ENCODE measurements at places on chromosomes 7 and 10.

DNA sequence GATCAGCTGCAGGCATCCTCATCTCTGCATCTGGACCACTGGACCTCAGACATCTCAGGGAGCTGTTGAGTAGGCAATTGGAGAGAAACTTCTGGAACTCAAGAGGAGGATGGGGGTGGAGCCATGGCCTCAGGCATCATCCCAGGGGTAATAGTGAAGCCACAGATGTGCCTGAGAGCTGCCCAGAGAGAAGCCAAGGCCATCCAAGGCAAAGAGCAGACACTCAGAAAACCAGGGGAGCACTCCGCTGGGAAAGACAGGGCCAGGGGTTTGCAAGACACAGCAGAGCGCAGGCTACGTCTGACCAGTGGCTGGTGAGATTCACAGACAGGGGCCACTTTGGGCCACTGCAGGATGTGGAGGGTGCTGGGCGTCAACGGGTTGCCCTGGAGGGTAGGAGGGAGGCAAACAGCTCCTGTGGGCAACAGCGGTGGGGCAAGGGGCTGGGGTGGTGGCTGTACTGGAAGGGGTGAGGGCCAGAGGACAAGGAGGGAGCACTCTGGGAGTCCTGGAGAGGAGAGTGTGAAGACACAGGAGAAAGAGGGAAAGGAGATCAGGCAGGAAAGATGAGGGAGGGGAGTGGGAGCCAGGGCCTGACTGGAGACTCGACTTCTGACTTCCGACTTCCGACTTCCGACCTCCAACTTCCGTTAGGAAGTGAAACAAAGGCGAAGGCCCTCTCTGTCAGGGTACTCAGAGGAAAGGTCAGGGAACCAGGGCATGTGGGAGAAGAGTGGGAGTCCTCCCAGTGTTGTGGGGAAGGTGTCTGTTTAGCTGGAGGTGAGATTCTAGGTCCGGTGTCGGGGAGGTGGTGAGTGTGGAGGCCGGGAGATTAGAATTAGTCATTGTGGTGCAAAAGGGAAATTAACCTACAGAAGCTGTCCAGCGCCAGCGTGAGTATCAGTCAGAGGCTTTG, 69.7 kb upstream of the ANTXRL start:
- no peak for DNase-seq

DNA sequence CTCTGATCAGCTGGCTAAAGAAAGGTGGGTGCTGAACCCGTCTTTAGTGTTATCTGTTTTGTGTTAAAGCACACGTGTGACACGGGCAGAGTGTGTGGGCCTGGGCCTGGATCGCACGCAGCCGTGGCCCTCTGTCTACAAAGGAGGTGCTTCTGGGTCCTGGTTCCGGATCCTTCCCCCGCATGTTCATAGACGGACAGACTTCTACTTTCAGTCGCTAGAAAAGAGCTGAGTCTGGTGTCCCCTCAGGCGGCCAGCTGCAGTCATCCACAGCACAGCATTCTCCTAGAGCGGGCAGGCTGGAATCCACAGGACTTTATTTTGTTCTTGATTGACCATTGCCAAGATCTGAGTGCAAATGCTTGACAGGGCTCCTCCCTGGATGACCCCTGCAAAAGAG, 134.4 kb downstream of the DLG5 start:
- DNase-seq = no peak

DNA sequence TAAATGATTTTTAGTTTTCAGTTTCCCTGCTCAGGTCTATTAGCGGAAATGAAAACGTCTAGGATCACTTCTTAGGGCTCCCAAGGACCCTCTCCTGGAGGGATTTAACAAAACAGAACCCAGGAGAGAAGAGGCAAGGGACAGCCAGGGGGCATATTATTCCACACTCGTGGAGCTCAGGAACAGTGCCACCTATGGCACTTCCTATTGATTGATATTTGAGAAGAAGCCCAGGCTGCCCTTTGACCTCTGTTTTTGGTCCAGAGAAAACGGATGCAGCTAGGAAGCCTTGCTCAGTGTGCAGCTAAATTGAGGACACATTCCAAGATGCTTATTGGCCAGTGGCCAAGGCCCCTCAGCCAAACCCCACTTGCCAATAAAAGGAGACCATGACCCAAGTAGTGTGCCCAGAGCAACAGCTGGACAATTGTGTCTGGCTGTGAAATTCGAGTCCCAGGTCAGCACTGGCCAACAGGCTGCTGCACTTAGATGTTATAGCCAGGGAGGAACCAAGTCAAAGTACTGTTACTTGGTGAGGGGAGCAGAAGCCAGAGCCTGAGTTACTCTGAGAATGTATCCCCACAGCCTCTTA, 24.0 kb upstream of the GPNMB start:
- DNase-seq = no peak

- DNase-seq = no peak
Observed at GRCh38 chr10:49382226-49382625, 13.7 kb downstream of the DRGX start.

DNA sequence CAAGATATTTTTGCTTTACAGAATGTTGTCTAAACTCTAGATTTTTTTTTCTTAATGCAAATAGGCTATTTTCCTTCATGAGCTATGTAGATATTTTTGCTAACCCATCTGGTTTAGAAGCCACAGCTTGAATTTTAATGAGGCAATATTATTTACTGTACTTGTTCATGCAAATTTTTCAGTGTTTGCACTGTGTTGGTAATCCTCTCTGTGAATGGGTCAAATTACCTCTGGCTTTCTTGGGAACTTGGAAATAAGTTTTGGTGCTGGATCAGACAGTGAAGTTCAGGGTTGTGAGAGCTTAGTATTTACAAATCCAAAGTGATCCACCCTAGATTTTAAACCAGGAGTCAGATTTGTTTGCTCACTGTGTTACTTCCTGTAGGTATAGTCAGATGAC, 686.9 kb downstream of the NXPH1 start:
- DNase-seq = no peak

- DNase-seq = no peak
Observed at GRCh38 chr7:26187380-26188205, 13.0 kb downstream of the HNRNPA2B1 start.

DNA sequence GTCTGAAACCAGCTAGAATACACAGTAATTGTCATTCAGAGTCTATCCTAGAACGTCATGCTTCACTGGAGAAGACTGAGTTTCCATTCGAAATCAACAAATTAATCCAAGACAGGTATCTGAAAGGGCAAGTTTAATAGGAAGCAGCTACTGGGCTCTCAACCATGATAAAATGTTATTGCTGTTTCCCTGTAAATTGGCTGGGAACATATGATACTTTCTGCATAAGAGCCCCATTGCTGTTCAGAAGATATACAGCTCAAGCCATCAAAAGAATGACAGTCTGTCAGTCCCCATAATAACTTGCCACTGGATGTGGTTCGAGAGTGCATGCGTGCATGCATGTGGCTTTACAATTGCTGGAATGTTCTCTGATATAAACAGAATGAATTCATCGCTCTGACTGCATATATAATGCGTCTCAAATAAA, 129.0 kb downstream of the HIBADH start:
- DNase-seq = no peak

- no peak for DNase-seq
Observed at GRCh38 chr7:35389636-35390035, 135.7 kb upstream of the TBX20 start.

GRCh38 chr10:62473241-62473640, 99.1 kb downstream of the ZNF365 start:
- DNase-seq = no peak

GRCh38 chr10:57798830-57799229, 468.9 kb downstream of the IPMK start:
- DNase-seq = no peak

DNA sequence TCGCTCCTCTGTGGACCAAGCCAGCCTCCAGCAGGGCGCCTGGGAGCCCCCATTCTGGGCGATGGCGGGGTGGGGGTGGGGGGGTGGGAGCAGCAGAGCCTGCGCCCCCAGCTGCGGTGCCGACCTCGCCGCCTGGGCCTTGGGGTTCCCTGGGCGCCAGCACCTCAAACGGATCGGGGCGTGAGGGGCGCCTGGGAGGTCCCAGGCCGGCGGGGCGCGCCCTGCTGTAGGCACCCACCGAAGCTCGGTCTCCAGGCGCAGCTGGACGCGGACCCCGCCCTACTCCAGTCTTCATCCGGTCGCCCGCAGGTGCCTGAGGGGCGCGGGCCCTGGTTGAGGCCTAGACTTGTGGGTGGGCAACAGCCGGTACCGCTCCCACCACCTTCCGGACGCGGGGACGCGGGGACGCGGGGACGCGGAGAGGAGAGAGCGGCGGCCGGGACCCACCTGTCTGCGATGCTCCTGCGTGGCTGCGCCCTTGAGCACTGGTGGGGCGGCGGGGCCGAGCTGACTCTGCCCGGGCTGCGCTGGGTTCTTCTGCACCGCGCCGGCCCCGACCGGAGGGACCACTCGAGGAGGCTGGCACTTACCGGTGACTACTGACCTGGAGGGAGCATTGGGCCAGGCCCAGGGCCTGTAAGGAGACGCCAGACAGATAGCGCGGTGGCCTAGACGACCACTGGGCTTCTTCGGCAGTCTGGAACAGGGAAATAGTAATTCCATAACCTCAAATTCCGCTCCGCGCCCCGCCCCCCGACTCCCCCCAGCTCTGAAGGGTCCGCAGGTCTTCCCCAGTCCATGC, 5.5 kb upstream of the KCP start:
- DNase-seq = no peak

Measured in trophoblast cell (in vitro differentiated cells and primary cell).